ENCODE measurements at places on chromosomes 5 and 9.

DNA sequence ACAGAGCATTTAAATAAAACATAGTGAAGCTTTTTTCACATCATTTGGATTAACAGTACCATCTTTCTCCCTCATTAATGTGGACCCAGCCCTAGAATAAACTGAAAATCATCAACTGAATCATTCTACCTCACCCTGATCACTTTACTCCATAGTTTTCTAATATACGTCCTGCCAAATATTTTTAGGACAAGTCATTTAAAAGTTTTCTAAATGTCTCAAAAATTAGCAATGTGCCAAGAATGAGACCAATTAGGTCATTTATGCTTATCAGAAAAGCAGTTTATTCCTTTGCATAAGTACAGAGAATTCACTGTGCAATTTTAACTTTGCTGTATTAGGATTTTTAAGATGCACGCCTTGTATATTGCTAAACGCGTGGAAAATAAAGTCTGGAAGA is 284.4 kb downstream of the PIK3R1 start:
- DNase-seq, result no peak

GRCh38 chr9:109027176-109027575 is 13.9 kb upstream of the CTNNAL1 start:
- no peak for DNase-seq

DNA sequence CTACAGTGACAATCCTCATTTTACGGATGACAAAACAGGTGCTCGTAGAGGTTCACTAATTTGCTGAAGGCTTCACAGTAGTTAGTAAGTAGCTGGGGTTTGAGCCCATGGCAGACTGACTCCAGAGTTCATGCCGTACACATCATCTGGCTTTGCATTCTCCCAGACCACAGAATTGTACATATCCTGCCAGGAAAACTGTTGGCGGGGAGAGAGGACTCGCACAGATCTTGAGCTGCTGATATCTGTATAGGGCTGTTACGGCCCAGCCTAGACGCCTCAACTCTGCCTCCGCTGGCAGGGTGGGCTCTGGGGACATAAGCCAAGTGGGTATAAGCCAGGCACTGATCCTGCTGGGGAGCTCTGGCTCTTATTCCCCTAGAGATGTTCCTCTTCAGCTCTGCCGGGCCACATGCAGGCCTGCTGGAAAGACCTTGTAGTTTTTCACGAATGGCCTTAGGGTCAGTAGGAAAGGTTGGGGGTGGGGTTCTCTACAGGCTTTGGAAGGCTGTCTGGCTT is 16.3 kb downstream of the LARP1 start:
- no peak for DNase-seq

DNA sequence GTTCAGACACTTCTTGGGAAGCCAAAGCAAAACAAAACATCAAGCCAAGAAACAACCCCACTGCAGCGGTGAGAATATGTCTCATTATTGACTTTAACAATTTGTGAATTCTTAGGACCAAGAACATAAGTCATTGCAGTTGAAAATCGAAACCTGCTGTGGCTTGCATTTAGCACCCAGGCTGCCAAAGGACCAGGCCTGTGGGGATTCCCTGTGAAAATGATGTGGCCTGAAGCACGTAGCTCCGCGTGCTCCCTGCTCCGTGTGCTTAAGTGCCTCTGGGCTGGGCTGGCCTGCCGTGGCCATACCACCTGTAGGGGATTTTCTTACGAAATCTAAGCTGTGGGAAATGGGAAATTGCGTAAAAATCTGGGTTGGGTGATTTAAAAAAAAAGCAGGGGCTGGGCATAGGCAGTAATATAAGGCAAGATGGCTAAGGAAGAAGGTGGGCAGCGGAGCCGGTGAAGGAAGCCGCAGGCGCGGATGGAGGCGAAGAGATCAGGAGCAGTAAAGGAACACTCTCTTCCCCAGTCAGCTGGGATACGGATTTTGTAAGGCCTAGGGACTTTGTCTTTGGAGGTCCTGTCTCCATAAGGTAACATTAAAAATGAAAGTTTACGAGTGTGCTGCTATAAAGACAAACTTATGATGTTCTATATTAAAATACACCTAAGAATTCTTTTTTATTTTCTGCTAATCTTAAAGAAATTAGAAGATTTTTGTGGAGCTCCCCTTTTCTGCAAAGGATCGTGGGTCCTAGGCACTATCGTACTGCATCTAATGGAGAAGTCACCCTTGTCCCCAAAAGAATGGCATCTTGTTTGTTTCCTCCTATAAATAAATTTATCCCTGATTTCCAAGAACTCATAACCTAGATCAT is 189.6 kb upstream of the SEMA6A start:
- no peak for DNase-seq

DNA sequence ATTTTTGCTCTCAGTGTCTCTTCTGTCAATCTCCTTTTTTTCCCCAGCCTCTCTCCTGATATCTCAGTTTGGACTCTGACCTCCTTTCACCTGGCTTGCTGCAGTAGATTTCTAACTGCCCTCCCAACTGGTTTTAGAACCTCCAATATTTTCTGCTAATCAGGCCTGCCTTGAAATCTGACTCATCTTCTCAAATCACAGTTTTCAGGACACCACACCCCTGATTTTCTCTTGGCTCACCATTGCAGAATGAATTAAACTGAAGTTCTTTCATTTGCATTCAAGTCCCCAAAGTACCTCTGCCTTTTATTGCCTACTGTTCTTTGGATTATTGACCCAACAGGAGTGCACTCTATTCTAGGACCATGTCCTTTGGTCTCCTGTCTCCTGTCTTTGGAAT is 310.4 kb upstream of the TRPC7 start:
- DNase-seq, result no peak

- no peak for DNase-seq
Observed at GRCh38 chr5:44535621-44536020, 146.4 kb upstream of the FGF10 start.
